ENCODE measurements at places on chromosomes 5 and 9.

GRCh38 chr5:83118976-83119375, 41.6 kb downstream of the XRCC4 start:
- DNase-seq: no peak

GRCh38 chr5:119393746-119394145, 37.9 kb downstream of the TNFAIP8 start:
- DNase-seq: no peak

DNA sequence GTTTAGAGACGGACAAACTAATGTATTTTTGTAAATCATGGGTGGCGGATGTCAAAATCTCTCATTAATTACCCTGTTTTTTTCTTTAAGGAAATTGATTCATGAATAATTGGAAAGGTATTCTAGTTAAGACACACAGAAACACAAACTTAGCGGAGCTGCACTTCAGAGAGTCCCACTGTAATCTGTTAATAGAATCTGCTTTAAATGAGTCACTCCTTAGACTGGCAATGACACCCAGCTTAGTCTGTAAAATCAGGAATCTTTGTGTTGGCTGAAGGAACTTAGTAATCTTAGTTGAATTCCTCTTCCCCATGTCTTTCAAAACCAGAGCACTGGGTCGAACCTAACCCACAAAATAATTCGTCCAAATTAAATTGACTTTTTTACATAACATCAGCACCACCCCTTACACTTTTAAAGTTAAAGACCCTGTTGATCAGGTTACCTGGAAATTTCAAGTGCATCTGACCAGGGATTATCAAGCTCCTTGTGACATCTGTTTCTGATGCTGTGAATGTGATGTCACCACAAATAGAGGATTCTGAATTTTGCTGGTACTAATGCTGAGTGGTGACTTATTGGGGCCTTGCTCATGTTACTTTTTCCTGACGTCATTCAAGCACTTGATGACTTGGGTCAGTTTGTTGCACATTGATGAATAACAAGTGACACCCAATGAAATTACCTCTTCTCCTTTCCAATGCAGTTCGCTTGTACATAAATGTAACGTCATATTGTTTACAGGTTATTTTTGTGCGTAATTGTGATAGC, 313.6 kb downstream of the KCTD16 start:
- DNase-seq: no peak

DNA sequence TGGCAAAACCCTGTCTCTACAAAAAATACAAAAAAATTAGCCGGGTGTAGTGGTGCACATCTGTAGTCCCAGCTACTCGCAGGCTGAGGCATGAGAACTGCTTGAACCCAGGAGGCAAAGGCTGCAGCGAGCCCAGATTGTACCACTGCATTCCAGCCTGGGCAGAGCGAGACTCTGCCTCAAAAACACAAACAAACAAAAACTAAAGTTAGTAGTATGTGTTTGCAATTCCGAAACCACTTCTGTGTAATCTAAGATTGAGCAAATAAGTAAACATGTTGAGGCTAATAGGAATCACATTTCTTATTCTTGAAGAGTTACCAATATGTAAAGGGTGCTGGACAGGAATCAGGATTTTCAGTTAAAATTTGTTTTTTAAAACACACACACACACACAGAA, 70.0 kb upstream of the SUSD1 start:
- DNase-seq: no peak

- peak; percentile 91 for DNase-seq
Observed at GRCh38 chr9:82606492-82607382, 456.2 kb downstream of the RASEF start.

- DNase-seq: no peak
Observed at GRCh38 chr9:23635276-23635675, 190.8 kb downstream of the ELAVL2 start.

DNA sequence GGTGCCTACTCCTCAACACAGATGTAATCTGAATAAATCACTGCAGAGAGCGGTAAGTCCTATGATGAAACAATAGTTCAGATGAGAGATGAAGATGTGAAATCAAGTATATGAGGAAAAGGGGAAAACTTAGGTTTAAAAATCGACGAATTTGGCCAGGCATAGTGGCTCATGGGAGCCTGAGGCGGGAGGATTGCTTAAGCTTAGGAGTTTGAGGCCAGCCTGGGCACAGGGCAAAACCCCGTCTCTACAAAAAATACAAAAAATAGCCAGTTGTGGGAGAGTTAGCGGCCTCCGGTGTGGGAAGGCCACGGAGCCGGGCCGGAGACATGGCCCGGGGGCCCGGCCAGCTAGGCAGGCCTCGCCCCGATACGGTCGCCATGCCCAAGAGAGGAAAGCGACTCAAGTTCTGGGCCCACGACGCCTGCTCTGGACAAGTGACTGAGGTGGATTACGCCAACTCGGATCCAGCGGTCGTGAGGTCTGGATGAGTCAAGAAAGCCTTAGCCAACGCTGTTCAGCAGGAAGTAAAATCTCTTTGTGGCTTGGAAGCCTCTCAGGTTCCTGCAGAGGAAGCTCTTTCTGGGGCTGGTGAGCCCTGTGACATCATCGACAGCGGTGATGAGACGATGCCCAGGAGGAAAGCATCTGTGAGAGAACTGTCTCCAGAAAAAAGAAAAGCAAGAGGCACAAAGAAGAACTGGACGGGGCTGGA, 62.8 kb upstream of the SUB1 start:
- no peak for DNase-seq

GRCh38 chr9:96515621-96516470, 65.9 kb downstream of the HABP4 start:
- DNase-seq: peak; percentile 25

GRCh38 chr9:91197232-91198181, 164.2 kb downstream of the AUH start:
- DNase-seq: peak; percentile 86

DNA sequence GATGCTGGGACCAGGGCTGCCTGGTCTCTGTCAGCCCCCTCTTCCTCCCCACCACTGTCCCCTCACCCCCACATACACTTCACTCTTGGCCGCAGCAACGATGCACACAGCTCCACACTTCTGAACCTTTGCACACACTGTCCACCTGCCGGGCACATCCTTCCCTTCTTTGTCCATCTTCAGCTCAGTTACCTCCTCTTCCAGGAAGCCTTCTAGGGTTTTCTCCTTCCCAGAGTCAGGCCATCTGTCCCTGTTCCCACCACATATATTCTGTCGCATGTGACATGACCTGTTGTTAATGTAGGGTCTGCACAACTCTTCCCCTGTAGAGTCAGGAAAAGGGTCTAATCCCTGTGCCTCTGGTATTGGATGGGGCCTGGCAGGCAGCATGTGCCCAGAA, 38.6 kb upstream of the PHYKPL start:
- no peak for DNase-seq

- no peak for DNase-seq
Observed at GRCh38 chr5:175694371-175695160, 36.7 kb downstream of the HRH2 start.

DNA sequence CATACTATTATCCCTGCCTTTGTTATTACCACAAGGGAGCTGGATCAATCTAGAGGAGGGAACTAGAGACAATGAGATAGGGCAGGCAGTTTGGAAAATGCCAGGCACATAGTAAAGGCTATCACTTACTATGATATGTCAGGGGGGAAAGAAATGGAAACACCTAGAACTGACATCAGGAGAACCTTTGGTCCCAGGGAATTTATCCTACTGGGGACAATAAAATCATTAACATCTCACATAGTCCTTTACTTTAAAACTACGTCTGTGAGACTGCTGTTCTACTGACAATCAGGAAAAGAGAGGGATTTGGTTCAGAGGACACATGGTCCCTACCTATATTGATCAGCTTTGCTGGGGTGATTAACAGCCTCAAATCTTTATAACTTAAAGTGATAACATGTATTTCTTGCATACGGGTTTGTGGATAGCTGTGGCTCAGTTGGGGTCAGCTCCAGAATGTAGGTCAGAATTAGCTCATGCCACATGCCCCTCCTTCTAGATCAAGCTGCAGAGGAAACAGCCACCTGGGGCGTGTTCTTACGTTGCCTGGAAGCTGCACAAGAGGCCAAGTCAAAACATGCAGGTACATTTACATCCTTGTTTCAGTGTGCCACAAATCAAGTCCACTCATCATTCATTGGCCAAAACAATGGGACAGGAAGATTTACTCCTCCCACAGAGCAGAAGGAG, 43.9 kb upstream of the ALDOB start:
- peak; percentile 93 for DNase-seq

DNA sequence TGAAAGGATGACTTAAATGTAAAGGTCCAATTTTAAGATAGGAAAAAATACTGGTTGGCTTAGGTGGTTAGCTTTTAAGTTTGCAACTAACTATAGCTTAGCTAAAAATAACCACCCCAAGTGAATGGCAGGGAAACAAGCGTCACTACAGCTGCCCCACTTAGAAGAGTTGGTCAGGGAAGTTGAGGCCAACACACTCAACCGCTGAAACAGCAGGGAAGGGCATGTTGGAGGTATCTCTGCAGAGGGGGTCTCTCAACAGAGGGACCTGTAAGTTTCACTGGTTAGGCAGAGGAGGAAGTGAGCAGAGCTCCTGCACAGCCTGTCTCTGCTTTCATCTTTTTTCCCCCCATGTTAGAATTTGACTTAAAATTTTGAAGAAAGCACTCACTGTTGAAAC, 75.3 kb downstream of the LHFPL2 start:
- DNase-seq: no peak

All from stomach (tissue), 19 donors.